ENCODE measurements at places on chromosomes 7 and 10.
A peak's percentile ranks its signal among the peaks of the same experiment; 100 is the strongest.

GRCh38 chr7:129642871-129643549 is 31.5 kb downstream of the NRF1 start:
- no peak for DNase-seq

- no peak for DNase-seq
These were observed 108.9 kb upstream of the MKLN1 start for GRCh38 chr7:131218727-131219128.

GRCh38 chr7:500521-501420 is 18.9 kb downstream of the PDGFA start:
- DNase-seq, result no peak

DNA sequence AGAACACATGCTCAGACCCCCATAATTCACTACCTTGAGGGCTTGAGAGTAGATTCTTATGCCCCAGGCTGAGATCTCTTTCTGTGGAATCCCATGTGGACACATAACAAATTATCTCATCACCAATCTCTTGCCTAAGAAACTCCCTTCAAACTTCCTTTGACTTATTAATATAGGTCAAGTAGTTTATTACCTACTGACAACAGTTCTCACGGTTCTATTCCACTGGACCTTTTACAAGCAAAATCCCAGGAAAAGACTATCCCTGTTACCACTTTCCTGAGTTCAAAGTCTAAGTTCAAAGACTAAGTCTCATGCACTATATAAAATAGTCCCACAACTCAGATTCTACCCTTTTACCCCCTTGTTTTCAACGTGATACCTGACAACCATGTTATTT is 754.7 kb downstream of the SUGCT start:
- no peak for DNase-seq

GRCh38 chr10:100291356-100291755 is 4.9 kb upstream of the BLOC1S2 start:
- no peak for DNase-seq

DNA sequence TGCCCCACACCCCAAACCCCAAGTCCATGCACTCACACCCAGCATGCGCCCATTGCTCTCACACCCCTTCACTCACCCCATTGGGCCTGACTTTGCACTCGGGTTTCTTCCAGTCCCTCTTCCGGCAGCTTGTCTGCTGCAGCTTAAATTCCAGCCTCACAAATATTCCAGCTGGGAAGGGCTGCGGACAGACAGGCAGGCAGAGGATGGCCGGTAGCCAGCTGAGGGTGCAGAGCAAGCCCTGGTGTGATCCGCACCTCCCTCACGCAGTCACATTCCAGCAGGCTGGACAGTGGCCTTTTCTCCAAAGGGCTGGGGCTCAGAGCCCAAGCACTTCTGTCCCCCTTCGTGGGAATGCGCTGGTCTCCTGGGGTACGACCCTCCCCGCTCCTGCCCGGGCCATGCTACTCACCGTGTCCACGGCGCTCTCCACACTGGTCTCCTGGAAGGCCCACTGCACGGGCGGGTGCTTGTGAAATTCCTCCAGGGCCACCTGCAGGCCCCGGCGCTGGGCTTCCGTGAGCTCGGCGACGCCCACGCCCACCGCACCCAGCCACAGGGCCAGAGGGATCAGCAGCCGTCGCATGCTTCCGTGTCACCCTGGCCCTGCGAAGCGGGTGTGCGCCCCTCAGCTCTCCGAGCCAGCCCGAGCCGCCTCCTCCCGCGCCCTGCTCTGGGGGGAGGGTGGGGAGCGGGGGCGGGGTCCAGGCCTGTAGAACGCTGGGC is 1.2 kb downstream of the RARRES2 start:
- DNase-seq, result no peak

DNA sequence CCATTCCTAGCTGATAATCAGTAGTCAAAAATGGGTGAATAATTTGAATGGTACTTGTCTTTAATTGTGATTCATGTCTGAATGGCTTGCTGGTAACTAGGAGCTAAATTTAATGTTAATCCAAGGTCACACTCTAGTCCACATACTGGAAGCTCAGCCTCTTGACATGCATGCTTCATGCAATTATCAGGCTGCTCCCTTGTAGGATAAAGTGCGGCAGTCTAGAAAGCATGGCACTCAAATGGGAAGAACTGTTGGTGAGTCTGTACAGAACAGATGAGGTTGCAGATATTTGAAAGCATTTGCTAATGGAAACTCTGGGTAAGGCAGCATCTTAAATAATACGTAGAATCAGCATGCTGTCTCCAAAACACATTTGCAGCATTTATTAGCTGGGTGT is 499.4 kb downstream of the AUTS2 start:
- DNase-seq, result no peak

DNA sequence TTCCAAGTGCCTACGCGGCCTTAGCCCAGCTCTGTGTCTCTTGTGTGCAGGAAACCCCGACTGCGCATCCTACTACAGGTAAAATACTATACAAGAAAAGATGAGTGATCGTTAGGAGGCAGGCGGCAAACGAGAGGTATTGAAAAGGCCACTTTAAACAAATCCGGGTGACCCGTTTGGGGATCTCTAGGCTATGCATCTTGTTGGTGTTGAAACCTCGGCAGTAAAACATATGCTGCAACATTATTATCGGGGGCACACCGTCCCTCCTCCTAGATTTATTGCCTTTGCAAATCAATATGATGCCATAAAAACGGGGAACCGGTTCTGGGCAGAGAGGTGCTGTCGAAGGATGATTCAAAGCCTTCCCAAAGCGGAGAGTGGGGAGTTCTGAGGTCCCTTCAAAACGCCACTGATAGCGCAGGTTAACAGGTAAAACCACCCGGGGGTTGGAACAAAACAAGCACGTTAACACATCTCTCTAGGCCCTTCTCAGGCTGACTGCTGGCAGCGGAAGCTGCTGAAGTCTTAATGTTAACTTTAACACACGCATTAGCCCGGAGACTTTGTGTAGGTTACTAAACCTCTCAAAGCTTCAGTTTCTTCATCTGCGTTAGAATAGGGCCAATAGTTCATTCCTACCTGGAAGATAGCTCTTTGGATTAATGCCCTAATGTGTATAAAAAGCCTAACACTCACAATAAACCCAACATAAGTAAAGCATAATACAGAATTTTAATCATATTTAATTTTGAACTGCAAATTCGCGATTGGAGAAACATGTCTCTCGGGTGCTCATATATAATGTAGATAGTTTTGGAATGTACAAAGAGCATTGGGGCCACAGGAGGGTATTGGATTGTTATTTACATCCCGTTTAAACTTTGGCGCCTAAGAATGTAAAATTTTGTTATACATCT is 2.6 kb upstream of the TBX20 start:
- DNase-seq, result no peak

GRCh38 chr10:123442901-123443300 is 223.3 kb upstream of the GPR26 start:
- no peak for DNase-seq

DNA sequence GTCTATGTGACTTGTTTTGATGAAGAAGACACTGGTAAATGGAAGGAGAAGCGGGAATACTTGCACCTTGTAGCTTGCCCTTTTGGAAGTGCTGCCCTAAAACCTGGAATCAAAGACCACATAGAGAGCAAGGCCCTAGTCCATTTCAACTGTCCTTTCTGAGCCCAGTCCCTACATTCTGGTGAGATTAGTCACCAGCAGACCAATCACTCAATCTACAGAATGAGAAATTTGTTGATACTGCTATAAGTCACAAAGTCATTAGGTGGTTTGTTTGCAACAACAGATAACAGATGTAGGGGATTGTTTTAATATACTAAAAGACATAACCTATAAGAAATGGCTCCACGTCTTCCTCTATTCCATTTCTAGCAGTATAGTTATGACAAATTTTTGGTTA is 33.6 kb downstream of the WASL start:
- no peak for DNase-seq

DNA sequence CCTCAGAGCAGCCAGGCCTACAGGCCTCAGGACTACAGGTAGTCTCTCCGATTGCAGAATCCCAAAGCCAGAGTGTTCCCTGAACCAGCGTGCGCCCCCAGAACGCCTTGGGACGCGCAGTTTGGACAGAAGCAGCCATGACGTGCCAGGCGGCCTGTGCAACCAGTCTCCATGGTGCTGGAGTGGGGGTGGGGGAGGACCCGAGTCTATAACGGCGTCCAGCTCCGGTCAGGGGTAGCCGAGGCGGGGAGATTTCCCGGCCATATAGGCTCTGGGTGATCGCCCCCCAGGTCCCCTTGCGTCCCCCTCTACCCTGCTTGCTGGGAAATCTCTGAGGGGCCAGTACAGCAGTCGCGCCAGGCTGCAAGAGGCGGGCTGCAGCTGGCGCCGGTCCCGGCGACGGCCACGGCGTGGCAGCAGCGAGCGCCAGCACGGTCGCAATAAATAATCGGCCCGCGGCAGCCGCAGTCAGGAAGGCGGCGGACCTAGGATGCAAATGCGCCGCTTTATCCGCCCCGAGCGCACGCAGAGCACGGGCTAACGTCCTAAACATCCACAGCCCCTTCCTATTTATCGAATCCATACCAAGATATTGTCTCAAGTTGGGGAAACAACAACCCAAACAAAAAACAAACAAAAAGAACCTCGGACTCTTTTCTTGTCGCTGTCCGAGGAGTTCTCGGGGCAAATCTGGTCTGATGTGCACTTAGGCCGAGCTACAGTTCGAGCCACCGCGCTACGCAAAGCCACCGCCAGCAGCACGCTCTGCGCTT is 1.6 kb downstream of the HOXA3 start:
- peak; percentile 36 for DNase-seq

GRCh38 chr7:113891031-113891350 is 27.8 kb downstream of the PPP1R3A start:
- DNase-seq, result no peak

DNA sequence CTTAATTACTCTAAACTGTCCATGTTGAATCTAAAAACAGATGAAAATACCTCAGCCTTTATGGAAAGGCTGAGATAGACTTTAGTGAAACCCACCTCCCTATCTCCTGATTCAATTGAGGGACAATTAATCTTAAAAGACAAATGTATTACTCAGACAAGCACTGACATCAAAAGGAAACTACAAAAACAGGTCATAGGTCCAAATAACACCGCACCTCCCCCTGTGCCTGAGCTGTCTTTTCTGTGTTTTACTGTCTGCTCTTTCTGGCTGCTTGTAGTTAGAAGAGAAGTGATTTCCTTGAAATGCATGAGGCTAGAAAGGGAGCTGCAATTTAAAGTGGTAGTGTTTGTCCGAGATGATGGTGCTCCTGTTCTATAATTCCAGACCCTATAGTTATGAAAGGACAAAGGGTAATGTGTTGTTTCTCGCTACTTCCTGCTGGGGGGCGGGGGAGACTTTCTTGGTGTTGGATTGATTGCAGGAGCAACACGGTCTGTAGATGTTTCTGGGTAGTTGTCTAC is 16.0 kb downstream of the AKR1C8 start:
- no peak for DNase-seq

DNA sequence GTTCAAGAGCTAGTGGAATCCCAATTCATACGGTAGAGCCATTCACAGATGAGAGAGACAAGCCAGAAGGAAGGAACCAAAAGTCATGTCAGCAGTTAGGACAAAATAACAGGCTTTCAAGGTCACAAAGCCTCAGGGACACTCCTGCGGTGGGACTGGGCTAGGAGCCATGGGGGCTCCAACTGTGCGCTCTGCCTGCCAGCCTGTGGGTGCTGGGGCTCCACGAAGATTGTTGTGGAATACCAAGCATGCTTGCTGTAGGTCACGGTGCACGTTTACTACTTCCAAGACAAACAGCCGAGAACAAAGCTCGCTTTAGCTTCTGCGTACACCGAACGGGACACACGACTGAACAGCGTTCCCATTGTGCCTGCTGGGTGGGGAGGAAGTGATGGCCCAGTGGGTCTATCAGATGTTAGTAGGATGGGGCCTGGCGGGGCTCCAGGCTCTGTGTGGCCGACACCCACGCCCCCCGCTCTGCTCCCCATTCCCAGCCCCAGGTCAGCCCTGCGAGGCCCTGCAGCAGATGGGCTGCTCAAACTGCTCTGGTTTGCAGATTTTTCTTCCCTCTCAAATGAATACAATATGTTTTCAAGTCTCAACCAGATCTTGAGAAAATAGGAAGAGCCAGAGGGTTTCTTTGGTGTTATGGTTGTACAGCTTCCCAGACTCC is 158.9 kb downstream of the EGFR start:
- DNase-seq, result no peak

DNA sequence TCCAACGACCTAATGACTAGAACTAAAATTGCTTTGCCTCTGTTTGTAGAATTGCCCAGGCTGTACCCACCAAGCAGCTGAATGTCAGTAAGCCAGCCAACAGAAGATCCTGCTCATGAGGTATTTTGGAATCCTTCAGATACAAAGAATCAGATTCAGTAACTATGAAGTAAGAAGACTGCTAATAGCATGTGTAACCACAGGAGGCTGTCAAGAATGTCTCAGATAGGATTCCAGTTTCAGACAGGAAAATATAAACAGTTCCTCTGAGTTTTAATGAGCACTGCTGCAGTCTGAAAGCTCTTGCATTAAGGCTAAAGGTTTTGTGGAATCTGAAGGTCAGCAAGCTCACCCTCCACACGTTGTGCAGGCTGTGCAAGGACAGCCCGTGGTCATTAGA is 112.6 kb upstream of the ADAM12 start:
- DNase-seq, result no peak

DNA sequence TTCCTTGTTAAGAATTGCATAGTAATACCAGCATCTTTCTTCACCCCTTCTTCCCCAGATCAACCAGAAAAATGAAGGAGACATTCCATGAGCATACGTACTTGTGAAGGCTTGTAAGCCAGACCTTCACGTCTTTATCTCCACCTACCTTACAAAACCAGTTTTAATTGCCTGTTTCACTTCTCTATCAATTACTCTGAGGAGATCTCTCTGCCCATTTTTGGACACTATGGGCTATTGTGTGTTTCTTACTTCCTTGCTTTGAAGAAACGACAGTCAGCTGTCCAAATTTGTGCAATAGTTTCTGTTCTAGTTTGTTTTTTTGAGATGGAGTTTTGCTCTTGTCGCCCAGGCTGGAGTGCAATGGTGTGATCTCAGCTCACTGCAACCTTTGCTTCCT is 349.7 kb upstream of the MBL2 start:
- no peak for DNase-seq

DNA sequence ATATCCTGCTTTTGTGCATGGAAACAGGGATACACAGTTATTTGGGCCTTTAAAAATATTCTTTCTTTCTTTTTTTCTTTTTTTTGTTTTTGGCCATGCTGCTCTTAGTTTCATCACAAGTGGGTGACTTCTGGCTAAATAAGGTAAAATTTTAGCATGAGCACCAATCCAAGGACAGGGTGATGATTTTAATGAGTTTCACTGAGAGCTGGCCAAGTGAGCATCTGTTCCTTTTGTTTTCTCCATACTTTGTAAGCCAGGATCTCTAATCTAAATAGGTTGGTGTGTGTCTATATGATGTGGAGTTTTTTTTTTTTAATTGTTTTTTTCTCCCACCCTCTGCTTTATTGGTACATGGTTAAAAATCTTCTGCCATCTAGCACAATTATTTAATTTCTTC is 106.8 kb downstream of the POLL start:
- no peak for DNase-seq

All from stimulated activated CD8-positive, alpha-beta memory T cell treated with anti-CD3 and anti-CD28 coated beads, Interleukin-12 subunit alpha, Interleukin-12 subunit beta, amount 100 ng/mL, for 1 hour (primary cell).